ENCODE measurements at places on chromosomes 13 and 19.

DNA sequence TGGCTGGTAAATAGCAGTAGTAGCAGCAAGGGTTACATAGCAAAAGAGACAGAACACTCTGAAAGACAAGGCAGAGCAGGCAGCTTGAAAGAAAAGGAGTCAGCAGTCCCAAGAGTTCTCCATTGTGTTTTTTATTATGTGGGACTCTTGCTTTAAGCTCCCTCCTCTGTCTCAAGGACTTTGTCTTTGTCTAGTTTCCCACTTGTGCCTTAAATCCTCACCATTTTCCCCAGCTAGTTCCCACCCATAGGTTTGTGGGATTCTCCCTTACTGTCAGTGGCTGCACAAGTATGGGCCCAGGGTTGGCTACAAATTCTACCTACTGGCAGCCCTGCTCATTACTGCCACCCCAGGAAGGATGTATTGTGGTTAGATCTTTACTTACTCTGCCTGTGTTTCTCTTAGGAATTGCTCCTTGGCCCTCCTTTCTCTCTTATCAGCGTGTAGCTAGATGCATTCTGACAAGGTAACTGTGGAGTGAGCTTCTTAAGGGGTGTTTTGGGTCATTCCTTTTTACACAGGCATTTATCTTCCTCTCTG, 413.4 kb upstream of the PCDH9 start:
- DNase-seq = no peak

GRCh38 chr13:98998831-98999638, 21.2 kb upstream of the DOCK9 start:
- no peak for DNase-seq

DNA sequence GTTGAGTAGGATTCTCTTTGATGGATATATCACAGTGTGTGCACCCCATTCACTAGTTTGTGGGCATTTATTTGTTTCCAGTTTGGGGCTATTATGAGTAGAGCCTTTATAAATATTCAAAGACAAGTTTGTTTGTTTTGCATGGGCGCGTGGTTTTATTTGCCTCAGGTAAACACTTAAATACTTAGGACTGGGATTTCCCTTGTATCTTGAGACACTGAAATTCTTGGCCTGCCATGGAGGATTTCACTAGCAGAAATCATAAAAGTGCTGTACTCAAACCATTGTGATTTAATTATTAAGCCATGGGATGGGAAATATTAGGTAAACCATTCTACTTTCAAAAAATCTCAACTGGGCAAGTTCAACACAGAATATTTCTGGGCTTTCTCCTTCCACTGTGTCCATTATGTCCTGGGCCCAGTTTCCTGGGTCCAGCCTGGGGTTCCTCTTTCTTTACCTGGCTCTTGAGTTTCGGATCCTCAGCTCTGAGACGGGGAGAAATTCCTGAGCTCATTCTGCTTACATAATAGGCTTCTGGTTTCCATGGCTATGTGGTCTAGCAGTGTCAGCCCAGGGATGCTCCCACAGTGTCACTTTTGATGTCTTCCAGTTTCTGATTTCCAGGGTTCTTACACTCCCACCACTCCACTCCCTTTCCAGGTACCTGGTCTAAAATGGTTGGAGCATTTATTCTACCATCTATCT, 14.4 kb downstream of the MYO16 start:
- no peak for DNase-seq

DNA sequence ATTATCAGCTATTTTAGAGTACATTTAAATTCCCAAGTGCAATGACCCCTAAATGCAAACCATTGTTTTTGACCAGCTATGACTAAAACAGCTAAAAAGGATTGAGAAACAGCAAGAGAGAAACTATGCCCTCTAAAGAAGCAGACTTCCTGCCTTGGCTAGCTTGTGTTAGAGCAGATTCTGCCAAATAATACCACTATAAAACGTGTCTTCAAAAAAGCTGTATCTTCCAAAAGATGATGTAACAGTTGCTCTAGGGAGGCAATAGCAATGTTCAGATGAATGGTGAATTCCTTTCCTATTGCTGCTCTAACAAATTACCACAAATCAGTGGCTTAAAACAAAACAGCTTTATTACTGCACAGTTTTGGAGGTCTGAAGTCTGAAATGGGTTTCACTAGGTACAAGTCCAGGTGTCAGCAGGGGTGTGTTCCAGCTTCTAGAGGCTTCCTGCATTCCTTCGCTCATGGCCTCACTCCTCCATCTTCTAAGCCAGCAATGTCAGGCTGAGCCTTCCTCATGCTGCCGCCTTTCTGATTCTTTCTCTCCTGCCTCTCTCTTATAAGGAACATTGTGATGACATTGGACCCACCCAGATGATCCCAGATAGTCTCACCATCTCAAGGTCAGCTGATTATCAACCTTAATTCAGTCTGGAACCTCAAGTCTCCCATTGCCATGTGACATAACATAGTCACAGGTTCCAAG, 84.5 kb downstream of the LRRC63 start:
- no peak for DNase-seq

DNA sequence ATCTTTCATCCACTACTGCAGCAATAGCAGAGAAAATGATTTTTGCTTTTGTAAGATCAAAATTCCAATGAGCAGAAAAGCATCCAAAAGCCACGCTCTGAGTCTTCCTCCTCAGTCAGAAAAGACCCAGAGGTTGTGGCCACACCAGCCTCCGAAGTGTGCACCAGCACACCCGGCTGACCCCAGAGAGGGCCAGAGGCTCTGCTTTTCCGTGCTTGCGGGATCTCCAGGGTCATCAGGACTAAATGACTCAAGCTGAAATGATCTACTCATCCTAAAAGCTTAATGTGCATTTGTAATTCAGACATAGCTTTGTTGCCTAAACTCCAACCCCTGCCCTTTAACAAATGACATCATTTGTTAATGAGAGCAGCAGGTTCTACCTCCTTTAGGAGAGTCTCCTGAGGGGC, 16.5 kb downstream of the RXFP2 start:
- no peak for DNase-seq

- DNase-seq = no peak
Measured at GRCh38 chr13:100674572-100674871, at the start of gene TMTC4. Gene TMTC4 (minus strand): TSS chr13:100674795. CDS start chr13:100670362, 4,433 bp downstream.

- no peak for DNase-seq
Measured at GRCh38 chr19:47232422-47233211, 1.6 kb upstream of the BBC3 start.

DNA sequence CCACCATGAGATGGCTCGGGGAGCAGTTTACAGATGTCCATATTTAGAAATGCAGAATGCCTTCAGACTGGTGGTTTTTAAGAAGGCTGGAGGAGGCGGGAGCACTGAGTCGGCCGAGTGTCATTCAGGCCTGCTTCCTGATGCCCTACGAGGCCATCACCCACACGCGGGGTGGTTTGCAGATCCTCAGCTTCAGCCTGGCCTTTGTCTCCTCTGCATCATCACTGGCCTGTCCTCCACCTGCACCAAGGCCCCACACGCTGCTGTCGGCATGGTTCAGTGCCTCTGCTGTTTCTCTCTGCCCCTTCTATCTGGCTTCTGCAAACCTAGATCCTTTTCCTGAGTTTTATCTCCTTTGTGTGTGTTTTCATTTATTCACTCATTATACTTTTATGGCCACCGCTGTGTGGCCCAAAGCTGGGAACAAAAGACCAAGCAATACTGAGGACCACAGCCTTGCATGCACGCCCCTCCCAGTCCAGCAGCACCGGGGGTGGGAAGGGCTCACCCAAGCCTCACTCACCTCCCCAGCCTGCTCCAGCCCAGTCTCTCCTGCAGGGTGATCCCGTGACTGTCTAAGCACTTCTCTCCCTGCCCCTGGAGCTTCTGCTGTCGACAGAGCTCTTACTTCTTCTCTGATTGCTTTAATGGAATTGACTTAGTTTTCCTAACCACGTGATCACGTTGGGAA, 240.8 kb downstream of the TEX29 start:
- DNase-seq = no peak

- DNase-seq = peak; percentile 81
Measured at GRCh38 chr19:9584073-9584833, at the start of gene ZNF121. Gene ZNF121 (minus strand): TSS chr19:9584504. CDS start chr19:9568097, 16,407 bp downstream.

DNA sequence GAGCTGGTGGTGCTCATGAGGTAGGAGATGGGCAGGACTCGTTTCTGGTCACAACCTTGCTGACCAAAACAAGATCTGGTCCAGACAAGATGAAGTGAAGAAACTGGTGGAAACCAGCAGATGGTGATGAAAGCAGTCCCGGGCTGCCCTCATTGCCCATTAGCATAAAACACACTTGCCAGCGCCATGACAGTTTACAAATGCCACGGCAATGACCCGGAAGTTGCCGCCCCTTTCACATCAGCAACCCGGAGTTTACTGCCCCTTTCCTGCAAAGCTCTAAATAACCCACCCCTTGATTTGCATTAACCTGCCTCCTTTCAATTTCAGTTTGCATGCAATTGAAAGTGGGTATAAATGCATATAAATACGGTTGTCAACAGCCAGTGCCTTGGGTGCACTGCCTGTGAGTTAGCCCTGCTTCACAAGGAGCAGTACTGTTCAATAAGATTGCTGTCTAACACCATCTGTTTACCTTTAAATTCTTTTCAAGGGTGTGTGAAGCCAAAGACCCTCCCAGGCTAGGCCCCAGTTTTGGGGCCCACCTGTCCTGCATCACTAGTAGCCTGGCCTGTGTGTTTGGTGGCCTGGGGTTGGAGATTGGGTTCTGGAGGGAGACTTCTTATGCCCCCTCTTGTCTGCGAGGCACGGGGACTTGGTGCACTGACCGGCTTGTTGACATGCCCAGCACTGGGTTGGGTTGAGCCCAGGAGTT, 38.8 kb downstream of the CHST8 start:
- DNase-seq = no peak

DNA sequence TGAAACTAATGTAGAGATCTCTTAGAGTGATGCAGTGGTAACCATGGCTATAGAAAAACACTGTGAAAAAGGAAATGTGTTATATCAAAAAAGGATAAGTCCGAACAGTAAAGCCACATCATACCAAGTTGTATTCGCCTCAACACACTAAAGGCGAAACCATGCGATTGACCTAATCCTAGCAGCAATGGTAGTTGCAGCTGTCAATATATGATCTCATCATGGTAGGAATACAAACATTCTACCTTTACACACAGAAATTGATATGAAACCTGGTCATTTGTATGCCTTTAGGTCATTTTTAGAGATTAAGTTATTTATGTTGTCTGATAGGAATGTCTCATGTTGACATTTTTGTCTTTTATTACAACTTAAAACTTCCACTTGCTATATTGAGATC, 271.9 kb downstream of the SLITRK6 start:
- no peak for DNase-seq

DNA sequence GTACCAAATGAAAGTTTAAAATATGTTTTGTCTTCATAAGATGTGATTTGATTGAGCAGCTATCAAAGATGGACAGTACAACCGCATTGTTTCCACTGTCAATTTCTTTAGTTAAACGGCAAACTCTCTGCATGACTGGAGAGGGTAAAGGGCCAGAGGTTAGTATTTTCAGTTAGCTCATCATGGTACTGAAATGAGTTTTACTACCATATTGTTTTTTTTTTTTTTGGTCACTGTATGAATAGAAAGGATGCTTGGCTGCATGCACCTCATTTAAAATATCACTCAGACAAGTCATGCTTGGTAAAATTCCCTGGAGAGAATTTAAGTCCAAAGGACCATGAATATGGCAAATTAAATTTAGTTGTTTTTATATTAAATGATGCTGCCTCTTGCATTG, 942.1 kb upstream of the SPRY2 start:
- DNase-seq = no peak

GRCh38 chr13:110811008-110811720, 97.7 kb downstream of the ING1 start:
- DNase-seq = no peak

GRCh38 chr19:17909003-17909732, 23.6 kb upstream of the CCDC124 start:
- DNase-seq = no peak

DNA sequence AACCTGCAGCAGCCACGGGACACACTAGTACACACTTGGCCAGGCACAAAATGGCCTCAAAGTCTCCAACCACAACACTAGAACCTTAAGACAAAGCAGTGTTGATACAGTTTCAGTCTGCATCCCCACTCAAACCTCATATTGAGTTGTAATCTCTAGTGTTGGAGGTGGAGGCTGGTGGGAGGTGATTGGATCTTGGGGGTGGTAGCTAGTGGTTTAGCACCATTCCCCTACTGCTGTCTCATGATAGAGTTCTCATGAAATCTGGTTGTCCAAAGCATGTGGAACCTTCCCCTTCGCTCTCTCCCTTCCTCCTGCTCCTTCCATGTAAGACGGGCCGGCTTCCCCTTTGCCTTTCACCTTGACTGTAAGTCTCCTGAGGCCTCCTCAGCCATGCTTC, 638.7 kb downstream of the UQCRFS1 start:
- DNase-seq = no peak

DNA sequence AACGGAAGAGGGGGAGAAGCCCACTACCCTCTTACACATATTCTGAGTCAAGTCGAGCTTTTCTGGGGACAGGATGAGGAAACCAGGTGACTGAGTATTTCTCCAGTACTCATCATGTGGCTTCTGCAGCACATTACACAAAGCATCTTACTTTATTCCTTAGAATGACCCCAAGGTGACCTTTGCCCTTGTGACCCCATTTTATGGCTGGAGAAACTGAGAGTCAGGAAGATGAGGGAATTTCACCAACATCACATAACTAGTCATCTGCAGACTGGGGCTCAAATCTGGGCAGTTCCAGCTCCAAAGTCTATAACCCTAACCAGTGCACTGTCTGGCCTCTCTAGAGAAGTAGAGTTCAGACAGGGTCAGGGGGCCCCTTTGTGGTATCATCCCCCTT, 707.0 kb downstream of the UQCRFS1 start:
- no peak for DNase-seq

DNA sequence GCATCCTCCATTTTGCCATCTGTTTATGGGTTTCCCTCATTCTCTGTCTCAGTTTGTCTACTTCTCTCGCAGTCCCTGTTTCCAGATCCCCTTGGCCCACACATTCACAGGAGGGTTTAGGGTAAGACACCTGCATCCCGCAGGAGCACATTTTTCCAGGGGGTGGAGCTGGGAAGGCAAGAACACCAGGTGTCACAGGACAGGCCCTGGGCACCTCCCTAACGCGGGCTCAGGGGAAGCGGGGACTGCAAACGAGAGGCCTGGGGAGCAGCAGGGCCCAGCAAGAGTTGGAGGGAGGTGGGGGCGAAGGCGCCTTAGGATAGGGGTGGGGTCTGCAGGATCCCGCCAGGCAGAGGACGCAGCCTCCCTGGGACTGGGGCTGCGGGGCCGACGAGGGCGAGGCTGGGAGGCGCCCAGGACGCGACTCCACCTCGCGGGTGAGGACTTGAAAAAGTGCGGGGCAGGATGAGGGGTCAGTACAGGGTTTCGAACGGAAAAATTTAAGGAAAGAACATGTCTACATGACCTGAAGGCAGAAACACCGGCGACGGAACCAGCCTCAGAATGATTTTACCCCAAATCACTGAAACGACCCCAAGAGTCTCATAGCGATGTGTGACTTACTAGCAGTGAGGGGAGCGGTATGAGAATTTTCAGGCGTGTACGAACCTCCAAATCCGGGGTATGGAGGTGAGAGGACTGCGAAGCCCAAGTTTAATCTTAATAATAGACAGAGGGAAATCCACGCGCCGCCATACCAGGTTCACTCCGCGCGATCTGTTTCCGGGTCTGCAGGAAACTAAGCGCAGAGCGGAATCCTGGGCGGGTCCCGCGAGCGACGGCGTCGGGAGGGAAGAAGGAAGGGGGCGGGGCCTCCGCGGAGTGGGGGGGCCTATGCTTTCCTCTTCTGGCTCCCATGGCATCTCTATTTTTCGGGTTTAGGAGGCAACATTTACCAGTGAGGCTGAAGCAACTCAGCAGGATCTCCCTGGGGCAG, 7.1 kb upstream of the ERVV-2 start:
- DNase-seq = no peak

Data from activated T-cell treated with anti-CD3 and anti-CD28 coated beads for 48 hours (primary cell).